Ammon's horn (tissue), 1 donor: ENCODE measurements at places on chromosomes 7 and 10.

- DNase-seq: no peak
Measured at GRCh38 chr7:6701860-6702259, 4.9 kb downstream of the ZNF12 start.

GRCh38 chr10:77131214-77131613, 506.4 kb downstream of the KCNMA1 start:
- no peak for DNase-seq

GRCh38 chr10:113041324-113041723, 91.3 kb downstream of the TCF7L2 start:
- no peak for DNase-seq

DNA sequence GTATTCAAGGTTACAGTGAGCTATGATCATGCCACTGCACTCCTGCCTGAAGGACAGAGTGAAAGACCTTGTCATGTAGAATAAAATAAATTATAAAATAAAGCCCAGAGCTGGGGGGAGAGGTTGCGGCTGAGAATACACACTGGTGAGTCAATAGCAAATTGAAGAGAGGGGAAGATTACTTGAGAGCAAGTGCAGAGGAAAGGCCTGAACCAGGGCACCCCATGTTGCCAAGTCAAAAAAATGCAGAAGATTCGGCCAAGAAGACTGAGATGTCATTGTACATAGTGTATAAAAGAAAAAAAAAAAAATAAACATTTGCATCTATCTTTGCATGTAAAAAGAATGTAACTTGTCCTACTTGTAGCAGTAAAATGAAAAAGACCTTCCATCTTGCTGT, 32.5 kb downstream of the RHEB start:
- DNase-seq: no peak
